ENCODE measurements at places on chromosomes 11 and 22.
A peak's percentile ranks its signal among the peaks of the same experiment; 100 is the strongest.

DNA sequence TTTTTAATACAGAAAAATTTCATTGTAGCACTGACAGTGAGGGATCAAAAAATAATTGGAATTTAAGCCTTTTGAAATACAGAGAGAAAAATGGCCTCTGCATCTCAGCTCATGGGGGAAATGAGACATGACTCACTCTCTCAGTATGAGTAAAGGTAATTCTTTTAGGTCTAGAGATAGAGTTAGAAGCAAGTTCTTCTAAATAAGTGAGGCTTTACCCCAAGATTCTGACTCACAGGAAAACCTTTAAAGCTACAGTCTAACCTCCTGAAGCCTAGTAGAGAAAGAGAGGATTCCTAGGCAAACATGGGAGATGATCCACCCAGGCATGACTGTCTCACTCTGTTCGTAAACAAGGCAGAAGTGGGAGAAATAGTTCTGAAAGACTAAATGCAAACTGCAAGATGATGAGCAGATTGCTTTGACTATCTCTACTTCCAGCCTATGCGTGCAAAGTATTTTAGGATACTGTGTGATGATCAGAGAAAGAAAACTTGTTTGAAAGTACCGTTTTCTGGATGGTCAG lies 1003.3 kb upstream of the CCDC90B start:
- no peak for DNase-seq

DNA sequence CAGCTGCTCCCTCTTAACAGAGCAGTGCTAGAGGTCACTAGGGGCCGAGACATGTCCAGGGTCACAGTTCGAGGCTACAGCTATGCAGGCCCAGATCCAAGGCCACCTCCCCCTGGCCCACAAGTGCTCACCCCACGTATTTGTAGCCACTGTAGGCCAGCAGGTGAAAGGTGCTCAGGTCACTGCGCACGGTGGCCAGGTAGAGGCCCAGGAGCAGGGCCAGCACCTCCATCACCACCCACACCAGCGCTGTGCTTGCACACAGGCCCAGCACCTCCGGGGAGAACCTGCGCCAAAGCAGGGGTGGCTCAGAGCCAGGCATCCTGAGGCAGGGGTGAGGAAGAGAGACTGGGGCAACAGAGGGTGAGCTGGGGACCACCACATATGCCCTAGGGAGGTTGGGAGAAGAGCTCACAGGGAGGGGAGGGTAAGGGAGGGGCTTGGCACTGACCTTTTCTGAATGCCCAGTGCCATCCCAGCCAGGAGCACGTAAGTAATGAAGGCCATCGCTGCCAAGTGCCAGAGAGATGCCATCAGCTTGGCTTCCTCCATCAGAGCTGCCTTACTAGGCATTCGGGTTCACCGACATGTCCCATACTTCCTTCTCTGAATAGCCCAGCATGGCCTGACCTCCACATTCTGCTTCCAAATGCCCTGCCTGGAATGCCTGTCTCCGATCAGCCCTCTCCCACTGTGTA lies 3.5 kb downstream of the YIF1A start:
- no peak for DNase-seq

DNA sequence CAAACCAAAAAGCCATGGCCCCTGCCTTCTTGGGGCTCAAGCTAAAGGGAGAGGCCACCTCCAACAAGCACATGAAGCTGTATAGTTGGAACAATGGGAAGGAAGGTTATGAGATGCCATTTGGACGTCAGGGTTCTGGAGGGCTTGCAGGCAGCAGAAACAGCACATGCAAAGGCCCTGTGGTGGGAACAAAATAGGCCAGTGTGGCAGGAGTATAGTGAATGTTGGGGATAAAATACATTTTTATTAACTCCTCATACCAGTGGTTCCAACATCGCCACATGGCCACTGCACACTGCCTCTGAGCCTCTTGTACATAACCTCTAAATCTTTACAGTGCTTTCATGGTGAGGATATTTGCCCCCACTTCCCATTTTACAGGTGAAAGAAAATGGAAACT lies 32.2 kb upstream of the MN1 start:
- no peak for DNase-seq

DNA sequence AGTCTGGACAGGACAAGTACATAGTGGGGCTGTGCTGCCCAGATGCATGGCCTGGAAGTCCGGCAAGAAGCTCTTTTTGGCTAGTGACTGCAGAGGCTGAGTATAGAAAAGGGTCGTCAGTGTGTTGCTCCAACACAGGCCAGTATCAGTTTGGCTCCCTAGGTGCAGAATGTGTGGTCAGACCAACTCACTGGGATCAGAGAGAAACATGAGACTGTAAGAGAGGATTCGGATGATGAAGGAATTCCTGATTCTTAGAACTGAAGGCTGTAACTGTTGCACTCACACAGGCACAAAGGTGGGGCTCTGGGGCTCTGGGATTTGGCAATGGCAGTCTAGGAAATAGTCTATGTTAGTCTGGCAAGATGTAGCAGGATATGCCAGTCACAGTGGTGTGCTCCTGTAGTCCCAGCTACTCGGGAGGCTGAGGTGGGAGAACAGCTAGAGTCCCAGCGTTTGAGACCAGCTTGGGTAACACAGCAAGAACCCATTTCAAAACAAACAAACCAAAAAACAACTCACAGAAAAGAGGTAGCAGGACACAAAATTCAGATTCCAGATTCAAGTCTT lies 11.1 kb upstream of the UPB1 start:
- DNase-seq: no peak

GRCh38 chr11:24685821-24686220 lies 189.0 kb downstream of the LUZP2 start:
- DNase-seq: no peak

GRCh38 chr11:2930704-2931419 lies 1.6 kb upstream of the PHLDA2 start:
- peak; percentile 31 for DNase-seq

DNA sequence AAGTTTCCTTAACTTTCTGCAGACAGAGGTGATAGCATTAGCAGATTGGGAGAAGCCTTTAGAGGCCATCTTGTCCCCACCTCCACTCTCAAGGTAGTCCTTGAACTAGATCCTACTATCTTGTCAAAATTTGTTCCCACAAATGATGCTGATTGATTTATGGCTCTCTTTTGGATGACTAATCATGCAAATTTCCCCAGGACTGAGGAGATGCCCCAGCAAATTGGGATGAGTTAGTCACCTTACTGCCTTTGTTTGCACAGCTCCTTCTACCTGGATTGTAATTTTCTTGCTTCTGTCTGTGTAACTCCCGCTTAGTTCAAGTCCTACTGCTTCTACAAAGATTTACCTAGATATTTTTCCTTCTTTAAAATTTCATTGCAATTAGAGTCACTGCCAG lies 391.4 kb upstream of the CADM1 start:
- no peak for DNase-seq

GRCh38 chr22:42697542-42698013 lies 23.1 kb downstream of the A4GALT start:
- no peak for DNase-seq

DNA sequence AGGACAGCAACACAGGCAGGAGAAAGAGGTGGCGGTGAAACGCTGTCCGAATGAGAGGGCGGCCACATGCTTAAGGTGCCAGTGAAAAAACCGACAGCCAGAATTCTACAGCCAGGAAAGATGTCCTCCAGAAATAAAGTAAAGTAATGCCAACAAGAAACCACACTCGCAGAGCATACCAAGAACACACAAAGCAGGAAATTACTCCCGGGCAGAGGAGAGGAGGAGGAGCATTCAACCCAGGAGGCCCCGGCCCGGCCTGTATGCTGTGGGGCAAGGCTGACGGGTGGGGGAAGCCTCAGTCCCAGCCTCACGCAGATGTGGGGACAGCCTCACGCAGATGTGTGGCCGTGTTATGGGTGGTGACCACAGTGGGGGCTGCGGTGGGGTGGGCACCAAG lies 28.0 kb downstream of the CHID1 start:
- DNase-seq: no peak

- no peak for DNase-seq
Observed at GRCh38 chr11:33697997-33698396, 2.6 kb downstream of the C11orf91 start.

GRCh38 chr11:39367534-39367933 lies 2091.9 kb downstream of the LRRC4C start:
- DNase-seq: no peak

DNA sequence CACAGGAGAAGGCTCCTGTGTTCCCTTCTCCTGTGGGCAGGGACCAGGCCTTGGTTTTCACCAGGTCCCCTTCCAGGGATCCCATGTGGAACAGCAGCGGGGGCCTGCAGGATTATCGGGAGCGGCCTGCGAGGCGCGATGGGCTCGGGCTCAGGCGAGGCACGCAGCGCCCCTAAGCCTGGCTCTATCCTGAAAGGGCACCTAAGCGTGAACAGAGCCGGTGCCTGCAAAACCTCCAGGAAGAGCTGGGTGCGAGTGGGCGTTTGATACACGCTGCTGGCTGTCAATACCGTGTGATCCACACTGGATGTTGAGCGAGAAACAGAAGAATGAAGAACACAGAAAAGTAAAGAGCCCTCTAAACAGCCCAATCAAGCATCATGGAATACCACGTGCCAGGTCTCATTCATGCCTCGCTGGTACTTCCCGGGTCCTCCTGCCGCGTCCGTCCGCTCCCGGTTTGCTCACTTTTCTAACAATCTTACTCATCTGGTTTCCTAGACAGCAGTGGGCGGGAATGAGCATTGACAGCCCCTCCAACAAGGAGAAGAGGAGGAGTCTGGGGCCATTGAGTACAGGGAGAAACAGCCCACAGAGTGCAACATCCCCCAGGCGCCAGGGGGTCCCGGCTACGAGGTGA lies 12.5 kb downstream of the OSBPL5 start:
- no peak for DNase-seq

DNA sequence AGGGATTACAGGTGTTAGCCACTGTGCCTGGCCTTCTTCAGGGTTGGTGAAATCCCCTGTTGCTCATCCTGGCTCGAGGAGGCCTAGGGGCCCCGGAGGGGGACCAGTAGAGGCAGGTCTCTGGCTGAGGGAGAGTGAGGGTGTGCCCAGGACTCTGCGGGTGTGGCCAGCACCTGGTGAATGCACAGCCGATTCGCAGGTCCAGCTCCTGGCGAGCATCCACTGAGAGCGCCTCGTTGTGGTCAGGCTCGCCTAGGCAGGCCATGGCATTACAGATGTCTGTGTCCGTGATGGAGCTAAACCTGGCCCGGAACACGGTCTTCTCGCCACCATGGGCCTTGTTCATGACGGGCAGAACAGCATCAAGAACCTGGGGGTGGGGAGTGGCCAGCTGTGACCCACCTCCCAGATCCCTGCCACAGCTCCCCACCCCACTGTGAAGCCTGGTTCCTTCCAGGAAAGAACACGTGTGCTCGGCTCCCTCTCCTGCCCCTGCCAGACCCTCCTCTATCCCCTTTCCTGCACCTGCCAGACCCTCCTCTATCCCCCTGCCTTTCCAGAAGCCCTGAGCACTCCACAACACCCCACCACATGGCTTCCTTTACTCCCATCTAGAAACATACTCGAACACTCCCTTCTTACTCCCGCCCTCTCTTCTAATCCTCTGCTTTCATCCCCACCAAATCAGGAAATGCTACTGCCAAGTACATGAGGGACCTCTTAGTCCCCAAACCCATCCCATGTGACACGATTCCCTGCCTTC lies 12.4 kb downstream of the TOP3B start:
- no peak for DNase-seq

GRCh38 chr11:109034339-109034696 lies 369.4 kb downstream of the DDX10 start:
- DNase-seq: no peak

DNA sequence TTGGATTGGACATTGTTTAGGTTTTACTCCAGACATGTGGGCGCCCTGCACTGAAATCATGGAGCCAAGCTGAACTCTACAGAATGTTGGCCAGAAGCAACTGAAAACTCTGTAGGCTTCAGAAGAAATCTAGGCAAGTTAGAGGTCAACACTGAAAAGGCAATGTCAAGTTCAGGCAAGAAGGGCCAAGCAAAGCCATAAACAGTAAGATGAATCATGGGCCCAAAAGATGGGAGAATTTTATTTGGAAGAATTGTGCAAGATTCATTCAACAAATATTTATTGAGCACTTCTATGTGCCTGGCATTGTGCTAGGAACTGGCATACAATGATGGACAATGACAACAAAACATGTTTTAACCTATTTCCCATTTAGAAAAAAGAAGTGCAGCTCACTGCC lies 10.9 kb downstream of the HOATZ start:
- no peak for DNase-seq

- DNase-seq: no peak
Observed at GRCh38 chr11:121748068-121748467, 295.3 kb upstream of the SORL1-AS1 start.

DNA sequence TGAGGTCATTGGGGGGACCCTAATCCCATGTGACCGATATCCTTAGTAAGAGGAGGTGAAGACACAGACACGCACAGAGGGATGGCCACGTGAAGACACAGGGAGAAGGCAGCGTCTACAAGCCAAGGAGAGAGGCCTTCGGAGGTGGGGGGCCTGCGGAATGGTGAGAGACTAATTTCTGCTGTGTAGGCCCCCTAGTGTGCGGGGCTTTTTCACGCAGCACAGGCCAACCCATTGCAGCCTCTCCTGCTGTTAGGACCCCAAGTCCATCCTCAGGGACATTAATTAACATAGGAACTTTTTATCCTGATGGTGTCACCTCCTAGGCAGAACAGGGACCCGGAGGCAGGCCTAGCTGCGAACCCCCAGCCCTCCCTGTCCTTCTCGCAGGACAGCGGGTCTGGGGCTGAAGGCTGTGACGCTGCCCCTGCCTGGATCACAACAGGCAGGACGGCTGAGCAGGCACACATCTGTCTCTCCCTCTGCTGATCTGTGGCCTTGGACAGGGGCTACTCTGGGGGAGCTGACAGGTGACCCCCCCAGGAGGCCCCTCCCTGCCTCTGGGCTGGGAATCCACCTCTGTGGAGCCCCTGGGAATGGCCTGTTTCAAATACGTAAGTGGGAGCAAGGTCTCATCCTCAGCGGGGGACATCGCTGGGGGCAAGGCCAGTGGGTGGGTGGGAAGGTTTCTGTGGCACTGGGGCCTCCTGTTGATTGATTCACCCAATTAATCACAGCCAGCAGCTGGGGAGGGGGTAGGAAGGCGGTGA lies 7.9 kb downstream of the ASCL2 start:
- DNase-seq: no peak

DNA sequence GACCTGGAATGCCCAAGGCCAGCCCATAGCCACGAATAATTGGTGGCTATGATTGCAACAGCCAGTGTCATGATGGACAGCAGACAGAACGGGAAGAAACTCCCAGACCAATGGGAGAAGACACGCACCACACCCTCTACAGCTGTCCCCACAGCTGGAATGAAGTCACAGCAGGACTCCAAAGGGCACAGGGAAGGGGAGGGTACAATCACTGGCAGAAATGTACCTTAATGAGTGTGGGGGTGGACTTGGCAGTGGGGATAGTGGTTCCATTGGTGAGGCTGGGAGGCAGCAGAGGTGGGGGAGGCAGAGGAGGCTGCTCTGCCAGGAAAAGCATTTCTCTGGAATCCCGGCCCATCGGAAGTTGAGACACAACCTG lies 52.9 kb downstream of the SGSM3 start:
- no peak for DNase-seq

GRCh38 chr11:34513682-34514449 lies at the start of gene ELF5:
ELF5 (minus strand) TSS chr11:34513794; CDS start chr11:34505749, 8,045 bp downstream.
- DNase-seq: no peak

- DNase-seq: no peak
Observed at GRCh38 chr11:118913411-118914125, 12.2 kb downstream of the BCL9L start.
